ENCODE measurements at places on chromosomes 7 and 10. TPM values are rescaled to one million over a fixed set of nuclear protein-coding genes. Genes with fewer than 3 reads are reported as not detected.

Gene PPP1R3C
- 89.1 TPM for total RNA-seq

Gene CALCR
- total RNA-seq: not detected

- H3K27me3 ChIP-seq: no peaks in the 10 kb centered on the region
- H3K27ac ChIP-seq: no peak overlapping the region
- peaks cover 12% of the 10 kb centered on the region for H3K4me1 ChIP-seq
- no peak for DNase-seq
- no peak overlapping the region for H3K4me3 ChIP-seq
Measured at GRCh38 chr7:111096997-111097396, 6.1 kb downstream of the LRRN3 start.

Gene CLCN1
- 0.68 TPM for total RNA-seq

- H3K36me3 ChIP-seq: no peaks in the 10 kb centered on the region
- H3K27ac ChIP-seq: no peak overlapping the region
Measured at GRCh38 chr7:1368682-1369571, 90.3 kb downstream of the MICALL2 start.

DNA sequence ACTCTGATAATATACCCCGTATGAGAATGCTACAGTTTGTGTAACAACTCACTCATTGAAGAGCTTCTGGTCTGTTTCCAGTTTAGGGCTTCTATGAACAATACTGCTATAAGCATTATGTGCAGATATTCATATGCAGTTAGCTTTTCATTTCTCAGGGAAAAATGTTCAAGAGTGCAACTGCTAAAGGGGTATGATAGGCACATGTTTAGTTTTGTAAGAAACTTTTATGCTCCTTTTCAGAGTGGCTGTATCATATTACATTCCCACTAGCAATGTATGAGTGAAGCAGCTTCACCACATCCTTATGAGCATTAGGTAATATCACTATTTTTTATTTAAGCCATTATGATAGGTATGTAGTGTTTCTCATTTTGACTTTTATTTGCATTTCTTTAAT, 182.6 kb upstream of the CXCL12 start:
- H3K27me3 ChIP-seq: no peaks in the 10 kb centered on the region
- H3K4me1 ChIP-seq: peaks cover 24% of the 10 kb centered on the region
- no peak overlapping the region for H3K4me3 ChIP-seq
- no peak for DNase-seq
- H3K27ac ChIP-seq: no peak overlapping the region

Gene SORCS3
- not detected for total RNA-seq

- no peak for DNase-seq
- H3K36me3 ChIP-seq: no peaks in the 10 kb centered on the region
- peaks cover 48% of the 10 kb centered on the region for H3K4me1 ChIP-seq
- H3K4me3 ChIP-seq: no peak overlapping the region
- H3K27ac ChIP-seq: no peak overlapping the region
- H3K27me3 ChIP-seq: no peaks in the 10 kb centered on the region
Measured at GRCh38 chr10:46254007-46254383, 32.8 kb upstream of the ANTXRL start.

GRCh38 chr10:29991382-29991781, 68.0 kb downstream of the JCAD start:
- no peaks in the 10 kb centered on the region for H3K36me3 ChIP-seq
- H3K4me1 ChIP-seq: no peaks in the 10 kb centered on the region
- no peak for DNase-seq
- H3K4me3 ChIP-seq: no peak overlapping the region
- no peaks in the 10 kb centered on the region for H3K27me3 ChIP-seq

GRCh38 chr10:3407208-3407607, 234.6 kb upstream of the PITRM1 start:
- no peak overlapping the region for H3K4me3 ChIP-seq
- H3K27me3 ChIP-seq: no peaks in the 10 kb centered on the region
- no peak for DNase-seq
- no peak overlapping the region for H3K27ac ChIP-seq
- H3K36me3 ChIP-seq: no peaks in the 10 kb centered on the region
- no peaks in the 10 kb centered on the region for H3K4me1 ChIP-seq

DNA sequence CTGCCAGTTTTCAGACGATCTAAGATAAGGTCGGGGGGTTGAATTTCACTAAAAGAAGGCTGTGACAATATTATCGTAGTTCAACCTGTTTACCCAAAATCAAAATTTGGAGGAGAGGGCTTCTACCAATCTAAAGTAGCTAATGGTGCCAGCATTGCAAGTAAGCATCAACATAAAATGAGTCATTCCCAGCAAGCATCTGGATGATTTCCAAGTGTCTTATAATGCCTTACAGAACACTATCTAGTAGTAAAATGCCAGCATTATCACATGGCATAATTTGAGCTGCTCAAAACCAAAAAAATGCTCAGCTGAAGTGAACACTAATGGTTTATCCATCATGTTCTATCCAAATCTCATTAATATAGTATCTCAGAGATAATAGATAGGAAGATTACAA, 1193.9 kb downstream of the DNAJB9 start:
- no peaks in the 10 kb centered on the region for H3K27me3 ChIP-seq
- no peak overlapping the region for H3K27ac ChIP-seq
- H3K4me3 ChIP-seq: no peak overlapping the region
- DNase-seq: no peak

DNA sequence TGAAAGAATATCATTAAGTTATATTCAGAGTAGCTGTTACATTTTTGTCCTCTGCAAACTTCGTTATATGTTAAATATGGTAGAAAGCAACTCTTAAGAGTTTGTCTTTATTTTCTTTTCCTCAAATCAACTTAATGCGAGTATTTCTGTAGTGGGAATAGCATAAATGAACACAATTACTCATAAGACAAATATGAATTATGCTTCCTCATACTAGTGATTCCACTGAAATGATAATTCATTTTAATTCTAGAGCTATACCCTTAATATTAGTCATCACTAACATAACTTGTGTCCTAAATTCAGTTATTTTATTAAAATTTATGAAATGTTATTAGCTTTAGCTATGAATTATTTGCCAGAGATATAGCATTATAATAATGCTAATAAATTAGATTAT, 820.6 kb upstream of the KCND2 start:
- no peak for DNase-seq
- no peak overlapping the region for H3K27ac ChIP-seq
- no peaks in the 10 kb centered on the region for H3K36me3 ChIP-seq
- no peaks in the 10 kb centered on the region for H3K27me3 ChIP-seq
- no peak overlapping the region for H3K4me3 ChIP-seq
- no peaks in the 10 kb centered on the region for H3K4me1 ChIP-seq

Gene ATP6V0A4
- total RNA-seq: not detected

GRCh38 chr7:135801045-135801693, 52.6 kb upstream of the FAM180A start:
- no peak for DNase-seq
- H3K4me3 ChIP-seq: peak overlapping the region; percentile 70
- no peaks in the 10 kb centered on the region for H3K36me3 ChIP-seq
- H3K4me1 ChIP-seq: peaks cover 5% of the 10 kb centered on the region
- H3K27me3 ChIP-seq: no peaks in the 10 kb centered on the region

All from thoracic aorta (tissue), 2 donors.